ENCODE measurements at places on chromosomes 13 and 19.

GRCh38 chr19:850221-850978, 1.7 kb upstream of the ELANE start:
- no peaks in the 10 kb centered on the region for H3K4me1 ChIP-seq
- no peak for DNase-seq
- H3K27ac ChIP-seq, result no peak overlapping the region
- H3K4me3 ChIP-seq, result no peak overlapping the region
- H3K36me3 ChIP-seq, result no peaks in the 10 kb centered on the region
- H3K27me3 ChIP-seq, result peaks cover 1% of the 10 kb centered on the region

DNA sequence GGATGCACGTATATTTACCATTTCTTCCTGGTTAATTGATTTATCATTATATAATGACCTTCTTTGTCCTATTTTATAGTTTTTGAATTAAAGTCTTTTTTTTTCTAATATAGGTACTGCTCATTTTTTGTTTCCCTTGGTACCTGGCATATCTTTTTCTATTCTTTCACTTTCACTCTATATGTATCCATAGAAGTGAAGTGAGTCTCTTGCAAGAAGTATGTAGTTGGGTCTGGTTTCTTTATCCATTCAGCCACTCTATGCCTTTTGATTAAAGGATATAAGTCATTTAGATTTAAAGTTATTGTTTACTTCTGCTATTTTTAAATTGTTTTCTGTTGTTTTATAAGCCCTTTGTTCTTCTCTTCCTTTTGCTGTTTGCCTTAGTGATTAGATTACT, 194.3 kb upstream of the SLITRK6 start:
- H3K27ac ChIP-seq, result no peak overlapping the region
- no peak for DNase-seq
- H3K27me3 ChIP-seq, result no peaks in the 10 kb centered on the region
- H3K4me3 ChIP-seq, result no peak overlapping the region
- no peaks in the 10 kb centered on the region for H3K36me3 ChIP-seq

GRCh38 chr13:77026861-77027621, at the start of gene FBXL3:
Gene FBXL3 (minus strand): TSS chr13:77027159. CDS start chr13:77021860, 5,299 bp downstream.
- H3K4me3 ChIP-seq, result peak within 1 kb of the TSS; percentile 97
- peak within 1 kb of the TSS; percentile 93 for H3K27ac ChIP-seq
- DNase-seq, result peak; percentile 84
- peaks cover 3% of the 10 kb centered on the region for H3K36me3 ChIP-seq

DNA sequence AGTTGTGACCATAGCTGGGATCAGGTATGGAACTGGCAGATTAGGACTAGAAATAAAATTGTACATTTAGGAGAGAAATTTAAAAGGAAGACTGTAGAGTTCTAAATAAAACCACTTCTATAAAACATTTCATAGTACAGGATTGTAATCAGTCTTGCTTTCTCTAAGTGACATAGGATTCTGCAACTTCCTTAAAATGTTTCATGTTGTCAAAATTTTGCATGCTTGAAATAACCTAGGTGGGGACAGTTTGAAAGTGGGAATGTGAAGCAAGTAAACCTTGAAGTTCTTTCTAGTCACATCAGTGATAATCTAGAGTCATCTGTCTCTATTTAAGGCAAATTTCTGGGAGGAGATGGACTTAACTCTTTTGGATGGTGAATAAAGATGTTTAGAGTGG, 6.7 kb downstream of the TM9SF2 start:
- H3K36me3 ChIP-seq, result peaks cover 27% of the 10 kb centered on the region
- peak overlapping the region; percentile 61 for H3K4me3 ChIP-seq
- no peak for DNase-seq
- H3K27ac ChIP-seq, result no peak overlapping the region
- peaks cover 36% of the 10 kb centered on the region for H3K4me1 ChIP-seq

DNA sequence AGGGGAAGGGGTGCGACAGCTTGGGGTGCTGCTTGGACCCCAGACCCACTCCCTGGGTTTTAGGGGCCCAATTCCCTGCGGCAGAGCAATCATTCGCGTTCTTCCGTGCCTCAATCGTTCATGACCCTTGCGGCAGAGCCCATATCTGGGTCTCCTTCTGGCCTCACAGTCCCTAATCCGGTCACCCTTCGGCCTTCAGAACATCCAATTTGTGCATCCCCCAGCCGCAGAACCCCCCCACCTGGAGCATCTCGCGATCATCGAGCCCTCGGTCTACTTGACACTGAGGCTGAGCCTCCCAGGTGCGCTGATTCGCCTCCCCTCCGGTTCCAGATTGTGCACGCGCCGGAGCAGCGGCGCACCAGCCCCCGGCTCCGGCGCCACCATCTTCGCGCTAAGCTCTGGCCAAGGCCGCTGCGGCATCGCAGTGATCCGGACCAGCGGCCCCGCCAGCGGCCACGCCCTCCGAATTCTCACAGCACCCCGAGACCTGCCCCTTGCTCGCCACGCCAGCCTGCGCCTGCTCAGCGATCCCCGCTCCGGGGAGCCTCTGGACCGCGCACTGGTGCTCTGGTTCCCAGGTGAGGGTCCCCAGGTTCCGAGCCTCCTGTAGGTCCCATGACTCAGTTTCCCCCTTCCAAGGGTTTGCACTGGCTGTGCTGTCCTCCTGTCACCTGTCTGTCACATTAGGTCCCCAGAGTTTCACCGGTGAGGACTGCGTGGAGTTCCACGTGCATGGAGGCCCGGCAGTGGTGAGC, 501 bp downstream of the GTPBP3 start:
- peaks cover 11% of the 10 kb centered on the region for H3K4me1 ChIP-seq
- no peak for DNase-seq
- peaks cover 10% of the 10 kb centered on the region for H3K36me3 ChIP-seq
- no peak overlapping the region for H3K27ac ChIP-seq
- peaks cover 24% of the 10 kb centered on the region for H3K27me3 ChIP-seq
- H3K4me3 ChIP-seq, result peak overlapping the region; percentile 94

- no peak overlapping the region for H3K4me3 ChIP-seq
- no peaks in the 10 kb centered on the region for H3K36me3 ChIP-seq
- DNase-seq, result no peak
- peak overlapping the region; percentile 96 for H3K27ac ChIP-seq
- H3K27me3 ChIP-seq, result no peaks in the 10 kb centered on the region
Observed at GRCh38 chr13:59532405-59532804, 631.3 kb downstream of the DIAPH3 start.

- no peak for DNase-seq
- H3K36me3 ChIP-seq, result no peaks in the 10 kb centered on the region
- no peaks in the 10 kb centered on the region for H3K27me3 ChIP-seq
- peak overlapping the region; percentile 68 for H3K27ac ChIP-seq
- no peak overlapping the region for H3K4me3 ChIP-seq
Observed at GRCh38 chr13:98978280-98978679, 416 bp upstream of the DOCK9 start.

GRCh38 chr19:2848616-2849015, 7.3 kb downstream of the ZNF555 start:
- peaks cover under 1% of the 10 kb centered on the region for H3K27me3 ChIP-seq
- H3K4me1 ChIP-seq, result no peaks in the 10 kb centered on the region
- no peak overlapping the region for H3K4me3 ChIP-seq
- no peak overlapping the region for H3K27ac ChIP-seq

GRCh38 chr13:50400035-50400726, 384.9 kb downstream of the KCNRG start:
- no peak overlapping the region for H3K4me3 ChIP-seq
- no peaks in the 10 kb centered on the region for H3K4me1 ChIP-seq
- peaks cover 4% of the 10 kb centered on the region for H3K27me3 ChIP-seq

DNA sequence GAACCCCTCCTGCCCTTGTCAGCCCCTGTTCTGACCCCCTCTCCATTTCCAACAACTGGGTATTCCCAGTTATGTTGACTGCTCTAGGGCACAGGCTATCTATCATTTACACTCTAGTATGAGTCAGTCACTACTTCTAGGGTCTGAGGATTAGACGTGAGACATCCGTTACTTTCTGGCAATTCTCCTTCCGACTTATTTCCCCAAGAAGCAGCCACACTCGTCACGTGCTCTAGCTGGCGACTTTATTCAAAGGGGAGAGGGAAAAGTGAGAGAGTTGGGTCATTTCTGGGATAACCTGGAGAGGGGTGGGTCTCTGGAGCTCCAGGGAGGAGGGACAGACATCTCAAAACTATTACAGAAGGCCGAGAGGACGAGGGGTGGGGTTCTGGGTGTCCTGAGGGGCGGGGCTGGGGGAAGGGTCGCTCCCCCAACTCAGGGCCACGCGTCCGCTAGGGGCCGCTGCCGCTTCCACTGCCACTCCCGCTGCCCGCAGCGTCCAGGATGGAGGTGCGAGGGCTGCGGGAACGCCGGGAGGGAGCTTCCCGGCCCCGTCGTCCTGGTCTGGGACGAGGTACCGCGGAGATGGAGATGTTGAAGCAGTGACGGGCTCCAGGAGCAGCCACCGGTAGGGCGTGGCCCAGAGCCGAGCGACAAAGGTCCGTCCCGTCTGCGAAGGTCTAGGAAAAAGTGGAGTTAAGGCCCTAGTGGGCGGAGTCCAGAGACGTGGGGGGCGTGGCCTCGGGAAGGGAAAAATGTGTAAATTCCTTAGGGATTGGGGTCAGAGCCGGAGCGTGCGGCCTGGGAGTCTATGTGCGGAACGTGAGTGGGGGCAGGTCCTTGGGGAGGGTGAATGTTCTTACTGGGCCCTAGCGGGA, 8.9 kb downstream of the RTBDN start:
- peak; percentile 83 for DNase-seq
- peaks cover 7% of the 10 kb centered on the region for H3K27me3 ChIP-seq
- H3K4me1 ChIP-seq, result no peaks in the 10 kb centered on the region

DNA sequence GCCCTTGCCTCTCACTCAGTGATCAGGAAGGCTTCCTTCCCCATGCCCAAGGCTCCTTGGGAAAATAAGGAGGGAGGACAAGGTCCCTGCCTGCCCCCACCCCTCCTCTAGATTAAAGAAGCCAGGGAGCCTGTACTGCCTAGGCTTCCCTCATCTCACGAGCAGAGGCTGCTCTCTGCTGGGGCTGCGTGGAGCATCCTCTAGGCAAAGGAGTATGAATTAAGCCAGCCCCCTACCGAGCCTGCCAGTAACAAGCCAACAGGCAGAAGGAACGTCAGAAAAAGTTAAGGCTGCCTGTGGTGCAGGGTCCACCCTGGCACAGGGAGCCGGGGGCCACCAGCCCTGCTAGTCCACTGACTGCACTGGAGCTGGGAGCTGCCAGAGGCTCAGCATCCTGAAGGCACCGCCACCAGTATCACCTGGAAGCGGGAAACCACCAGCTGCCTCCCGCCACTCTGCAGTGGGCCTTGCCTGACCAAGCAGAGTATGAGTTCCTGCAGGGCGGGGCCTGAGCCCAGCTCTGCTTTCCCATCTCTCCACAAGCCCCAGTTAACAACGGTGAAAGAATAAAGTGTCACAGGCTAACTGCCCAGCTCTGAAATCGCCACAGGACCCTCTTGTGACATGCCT, 6.8 kb downstream of the NAPA start:
- no peak overlapping the region for H3K27ac ChIP-seq
- H3K4me3 ChIP-seq, result no peak overlapping the region
- DNase-seq, result no peak
- H3K36me3 ChIP-seq, result peaks cover 13% of the 10 kb centered on the region
- peaks cover 17% of the 10 kb centered on the region for H3K4me1 ChIP-seq
- peaks cover 9% of the 10 kb centered on the region for H3K27me3 ChIP-seq

GRCh38 chr13:31213651-31214289, 14.0 kb downstream of the B3GLCT start:
- H3K4me1 ChIP-seq, result peaks cover 15% of the 10 kb centered on the region
- no peak for DNase-seq
- no peaks in the 10 kb centered on the region for H3K36me3 ChIP-seq
- H3K4me3 ChIP-seq, result no peak overlapping the region

DNA sequence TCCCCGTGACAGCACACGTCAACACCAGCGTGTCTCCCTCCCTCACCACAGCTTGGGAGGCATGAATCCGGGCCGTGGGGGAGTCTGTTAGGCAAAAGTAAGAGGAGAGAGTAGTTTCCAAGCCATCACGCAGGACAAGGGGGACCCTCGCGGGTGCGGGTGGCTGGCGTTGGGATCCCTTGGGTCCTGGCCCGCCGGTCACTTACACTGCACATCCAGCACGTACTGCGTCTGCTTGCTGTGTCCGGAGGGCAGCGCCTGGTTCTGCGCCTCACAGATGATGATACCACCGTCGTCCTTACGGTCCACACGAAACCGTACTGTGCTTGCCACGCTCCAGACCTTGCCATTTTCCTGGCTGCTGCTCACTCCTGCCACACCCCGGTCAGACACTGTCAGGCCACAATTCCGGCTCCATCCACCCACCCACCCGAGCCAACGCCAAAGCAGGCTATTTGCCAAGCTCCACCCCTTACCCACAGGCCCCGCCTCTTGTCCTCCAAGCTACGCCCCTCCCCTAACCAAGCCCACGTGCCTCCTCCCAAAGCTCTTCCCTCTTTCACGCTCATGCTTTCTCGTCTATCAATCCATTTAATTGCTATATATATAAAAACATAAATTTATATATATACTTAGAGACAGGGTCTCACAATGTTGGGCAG, 6.6 kb upstream of the ZNF428 start:
- peaks cover 3% of the 10 kb centered on the region for H3K4me1 ChIP-seq
- H3K4me3 ChIP-seq, result no peak overlapping the region
- no peak for DNase-seq
- peaks cover 12% of the 10 kb centered on the region for H3K36me3 ChIP-seq

DNA sequence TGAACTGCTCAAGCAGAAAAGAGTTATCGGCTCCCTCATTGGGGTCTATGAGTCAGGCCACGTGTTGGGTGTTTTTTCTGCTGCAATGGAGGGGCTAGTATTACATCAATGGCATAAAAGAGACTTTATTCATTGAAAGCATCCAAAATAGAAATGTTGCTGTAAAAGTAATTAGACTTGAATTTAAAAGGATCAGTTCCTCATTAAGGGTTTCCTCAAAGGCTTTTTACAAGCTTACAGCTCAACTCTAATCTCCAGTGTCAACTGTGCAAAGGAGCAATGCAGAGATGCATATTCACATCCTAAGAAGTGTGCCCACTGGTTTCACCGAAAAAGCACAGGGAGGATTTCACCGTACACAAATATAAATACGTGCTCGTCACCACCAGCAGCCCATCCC, 300.3 kb downstream of the FOXO1 start:
- no peak overlapping the region for H3K4me3 ChIP-seq
- H3K4me1 ChIP-seq, result no peaks in the 10 kb centered on the region
- H3K36me3 ChIP-seq, result no peaks in the 10 kb centered on the region
- H3K27me3 ChIP-seq, result no peaks in the 10 kb centered on the region
- DNase-seq, result no peak

- H3K4me3 ChIP-seq, result no peak overlapping the region
- H3K27me3 ChIP-seq, result peaks cover 10% of the 10 kb centered on the region
- no peaks in the 10 kb centered on the region for H3K36me3 ChIP-seq
- DNase-seq, result no peak
Observed at GRCh38 chr13:113407103-113407530, 43.2 kb upstream of the GRTP1 start.

DNA sequence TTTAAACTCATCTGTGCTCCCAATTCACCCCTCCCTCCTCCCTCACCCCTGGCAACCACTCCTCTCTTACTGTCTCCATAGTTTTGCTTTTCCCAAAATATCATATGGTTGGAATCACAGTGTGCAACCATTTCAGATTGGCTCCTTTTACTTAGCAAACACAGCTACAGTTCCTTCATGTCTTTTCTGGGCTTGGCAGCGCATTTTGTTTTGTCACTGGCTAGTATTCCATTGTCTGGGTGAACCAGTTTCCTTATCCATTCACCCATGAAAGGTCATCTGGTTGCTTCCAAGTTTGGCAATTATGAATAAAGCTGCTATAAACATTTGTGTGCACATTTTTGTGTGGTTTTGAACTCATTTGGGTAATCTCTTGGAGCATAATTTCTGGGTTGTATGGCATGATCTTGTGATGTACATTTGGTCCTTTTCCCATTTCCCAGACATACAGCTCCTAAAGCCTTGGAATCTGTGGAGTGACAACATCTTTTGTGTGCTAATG, 23.9 kb upstream of the GAS6 start:
- H3K36me3 ChIP-seq, result peaks cover 9% of the 10 kb centered on the region
- peaks cover 5% of the 10 kb centered on the region for H3K4me1 ChIP-seq
- no peak overlapping the region for H3K27ac ChIP-seq
- H3K4me3 ChIP-seq, result no peak overlapping the region
